ENCODE measurements at places on chromosomes 16 and 17.
A peak's percentile ranks its signal among the peaks of the same experiment; 100 is the strongest.

- DNase-seq: peak; percentile 53
These were observed 18.7 kb downstream of the RAB40B start for GRCh38 chr17:82679586-82680465.

DNA sequence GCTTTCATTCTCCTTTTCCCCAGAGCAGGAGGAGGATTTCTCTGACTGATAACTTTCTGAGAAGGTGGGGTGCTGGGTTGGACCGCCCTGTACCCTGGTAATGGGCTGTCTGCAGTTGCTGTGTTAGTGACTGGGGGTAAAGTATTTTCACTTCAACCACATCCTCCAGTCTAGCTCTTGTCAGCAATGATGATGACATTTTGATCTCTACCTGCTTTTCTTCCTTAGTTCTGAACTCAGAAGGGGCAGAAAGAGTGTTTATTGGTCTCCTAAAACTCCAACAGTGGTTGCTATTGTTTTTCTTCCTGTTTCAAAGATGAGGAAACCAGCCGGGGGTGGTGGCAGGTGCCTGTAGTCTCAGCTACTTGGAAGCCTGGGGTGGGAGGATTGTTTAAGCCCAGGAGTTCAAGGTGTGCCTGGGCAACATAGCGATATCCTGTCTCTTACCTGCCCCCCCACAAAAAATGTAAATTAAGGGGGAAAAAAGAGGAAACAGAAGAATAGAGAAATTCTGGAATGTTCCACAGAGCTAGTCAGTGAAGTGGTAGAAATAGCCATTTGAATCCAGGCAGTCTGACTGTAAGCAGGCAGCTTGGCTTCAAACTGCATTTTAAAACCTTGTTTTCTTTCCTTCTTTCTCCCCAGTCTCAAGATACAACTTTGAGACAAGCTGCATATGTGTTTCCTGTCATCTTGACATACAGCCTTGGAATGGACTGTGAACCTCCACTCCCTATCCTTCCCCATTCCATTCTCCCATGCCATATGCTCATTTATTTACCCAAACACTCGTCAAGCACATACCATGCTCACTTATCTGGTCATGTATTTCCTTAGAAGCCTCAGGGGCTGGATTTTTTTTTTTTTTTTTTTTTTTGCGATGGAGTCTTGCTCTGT lies 3.3 kb upstream of the N4BP1 start:
- DNase-seq: no peak

GRCh38 chr16:10776280-10776679 lies 32.6 kb downstream of the NUBP1 start:
- no peak for DNase-seq

GRCh38 chr16:85767531-85767930 lies 16.6 kb upstream of the C16orf74 start:
- DNase-seq: no peak

- DNase-seq: no peak
These were observed 487.5 kb upstream of the SALL1 start for GRCh38 chr16:51638339-51639135.

GRCh38 chr17:49548506-49549310 lies 27.0 kb upstream of the NXPH3 start:
- DNase-seq: peak; percentile 53

DNA sequence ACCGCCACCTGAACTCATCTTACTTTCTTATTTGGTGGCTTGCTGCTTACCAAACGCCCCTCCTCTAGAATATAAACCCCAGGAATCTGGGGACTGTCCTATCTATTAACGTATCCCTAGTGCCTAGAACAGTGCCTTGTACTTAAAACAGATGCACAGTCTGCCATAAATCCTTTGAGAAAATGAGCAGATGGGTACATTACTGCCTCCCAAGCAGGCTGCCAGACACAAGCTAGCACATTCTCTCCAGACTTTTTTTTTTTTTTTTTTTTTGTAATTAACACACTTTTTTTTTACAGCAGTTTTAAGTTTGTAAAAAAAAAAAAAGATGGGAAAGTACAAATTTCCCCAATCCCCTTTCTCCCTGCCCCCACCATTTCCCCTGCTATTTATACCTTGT lies 57.3 kb upstream of the RPL38 start:
- peak; percentile 37 for DNase-seq

DNA sequence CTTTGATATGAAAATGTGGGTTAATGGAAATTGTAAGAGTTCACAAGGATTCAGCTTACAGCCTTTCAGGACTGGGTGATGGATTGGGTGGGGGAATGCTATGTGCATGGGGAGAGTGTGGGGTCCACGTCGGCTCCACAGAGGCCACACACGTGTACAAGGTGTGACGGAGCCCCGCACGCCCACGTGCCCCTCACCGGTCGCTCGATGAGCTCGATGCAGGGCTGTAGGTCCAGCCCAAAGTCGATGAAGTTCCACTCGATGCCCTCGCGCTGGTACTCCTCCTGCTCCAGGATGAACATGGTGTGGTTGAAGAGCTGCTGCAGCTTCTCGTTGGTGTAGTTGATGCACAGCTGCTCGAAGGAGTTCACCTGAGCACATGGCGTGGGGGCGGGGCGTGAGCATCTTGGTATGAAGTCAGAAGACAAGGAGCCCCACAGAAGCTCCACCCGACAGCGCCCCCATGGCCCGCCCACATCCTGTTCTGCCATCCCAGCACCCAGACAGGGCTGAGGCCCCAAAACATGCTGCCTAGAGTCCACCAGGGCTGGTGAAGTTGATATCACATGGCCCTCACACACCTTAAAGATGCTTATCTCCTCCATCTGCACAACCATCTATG lies 99.1 kb downstream of the MYH11 start:
- no peak for DNase-seq

DNA sequence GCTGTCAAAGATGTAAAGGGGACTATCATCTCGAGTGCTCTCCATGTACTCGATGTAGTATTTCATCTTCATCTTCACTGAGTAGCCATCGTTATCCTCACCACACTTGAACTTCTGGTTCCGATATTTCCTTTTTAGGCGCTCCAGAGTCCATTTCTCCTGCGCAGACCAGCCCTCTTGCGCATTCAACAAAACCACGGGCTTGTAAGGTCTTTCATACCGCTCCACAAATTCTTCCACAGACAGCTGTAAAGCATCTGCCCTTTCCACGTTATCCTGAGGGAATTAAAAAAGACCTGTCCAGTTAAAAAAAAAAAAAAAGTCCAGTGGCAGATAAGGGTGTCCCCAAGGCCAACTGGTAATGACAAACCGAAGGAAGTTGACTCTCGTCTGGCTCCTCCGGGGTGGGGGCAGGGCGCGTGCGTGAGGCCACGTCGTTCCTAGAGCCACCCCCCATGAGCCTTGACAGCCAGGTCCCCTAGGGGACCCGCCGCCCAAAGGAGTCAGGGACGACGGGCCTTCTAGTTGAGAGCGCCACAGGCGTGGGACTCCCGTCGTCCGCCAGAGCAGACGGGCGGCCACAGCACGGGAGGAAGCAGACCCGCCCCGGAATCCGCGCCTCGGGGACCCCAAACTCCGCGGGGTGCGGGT lies 701 bp downstream of the JMJD6 start:
- peak; percentile 85 for DNase-seq

- no peak for DNase-seq
These were observed 51.2 kb downstream of the COPRS start for GRCh38 chr17:31807846-31808245.

GRCh38 chr16:48105456-48105855 lies 50.3 kb downstream of the ABCC12 start:
- DNase-seq: no peak

- no peak for DNase-seq
These were observed 460.9 kb downstream of the SLC39A11 start for GRCh38 chr17:72631568-72631948.

- no peak for DNase-seq
These were observed 10.0 kb downstream of the FAM117A start for GRCh38 chr17:49753959-49754391.

DNA sequence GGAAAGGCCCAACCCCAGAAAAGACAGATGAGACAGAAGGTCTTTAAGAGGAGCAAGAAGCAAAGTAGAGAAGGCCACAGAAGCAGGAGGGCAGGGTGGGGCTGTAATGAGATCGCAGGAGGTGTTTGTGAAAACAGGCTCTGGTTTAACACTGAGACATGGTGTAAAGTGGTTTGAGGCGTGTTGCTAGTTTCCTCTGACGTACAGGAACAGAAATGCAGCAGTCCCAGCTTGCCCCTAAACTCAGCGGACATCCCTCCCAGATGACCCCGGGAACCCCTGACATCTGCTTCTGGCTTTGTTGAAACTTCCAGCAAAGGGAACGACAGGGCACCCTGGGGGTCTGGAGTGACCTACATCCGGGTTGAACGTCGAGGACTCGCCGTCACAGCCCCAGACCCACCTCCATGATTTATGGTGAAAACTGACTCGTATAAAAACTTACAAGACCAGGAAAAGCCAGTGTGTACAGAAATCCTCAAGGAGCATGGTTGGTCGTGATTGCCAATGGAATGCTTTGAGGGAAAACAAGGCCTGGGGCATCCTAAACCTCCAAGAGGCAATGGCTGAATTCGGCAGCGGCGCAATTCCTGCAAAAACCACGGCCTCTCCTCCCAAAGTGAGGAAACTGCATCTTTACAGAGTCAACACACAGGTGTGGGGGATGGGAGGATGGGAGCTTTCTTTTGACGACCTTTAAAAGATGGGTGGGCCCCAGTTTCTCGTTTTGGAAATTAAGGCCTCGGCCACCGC lies 25.8 kb downstream of the LITAF start:
- no peak for DNase-seq

GRCh38 chr16:63613701-63614100 lies 1508.2 kb downstream of the CDH11 start:
- no peak for DNase-seq

DNA sequence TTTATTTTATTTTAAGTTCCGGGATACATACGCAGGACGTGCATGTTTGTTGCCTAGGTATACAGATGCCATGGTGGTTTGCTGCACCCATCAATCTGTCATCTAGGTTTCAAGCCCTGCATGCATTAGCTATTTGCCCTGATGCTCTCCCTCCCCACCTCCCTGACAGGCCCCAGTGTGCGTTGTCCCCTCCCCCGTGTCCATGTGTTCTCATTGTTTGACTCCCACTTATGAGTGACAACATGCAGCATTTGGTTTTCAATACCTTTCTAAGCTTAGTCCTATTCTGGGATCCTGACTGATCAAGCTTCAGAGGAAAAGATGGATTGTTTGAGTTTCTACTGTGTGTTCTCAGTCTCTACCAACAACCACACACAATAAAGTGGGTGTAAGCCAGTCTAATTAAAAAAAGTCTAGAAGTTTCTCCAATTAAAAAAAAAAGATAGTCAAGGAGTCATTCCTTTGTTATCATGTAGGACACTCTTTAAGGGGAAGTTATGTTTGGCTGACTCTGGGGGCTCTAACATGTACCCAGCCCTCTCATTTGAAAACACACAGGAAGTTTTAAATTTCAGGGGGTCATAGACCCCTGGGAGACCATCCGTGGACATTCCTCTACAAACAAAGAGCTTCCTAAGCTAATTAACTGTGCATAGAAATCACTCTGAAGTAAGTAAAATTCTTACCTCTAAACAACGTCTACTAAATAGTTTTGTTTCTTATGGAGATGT lies 66.3 kb upstream of the ADAMTS18 start:
- no peak for DNase-seq

- no peak for DNase-seq
These were observed 22.2 kb downstream of the ANKFN1 start for GRCh38 chr17:56175299-56175955.

GRCh38 chr17:79276821-79277220 lies 202.2 kb downstream of the ENGASE start:
- no peak for DNase-seq

DNA sequence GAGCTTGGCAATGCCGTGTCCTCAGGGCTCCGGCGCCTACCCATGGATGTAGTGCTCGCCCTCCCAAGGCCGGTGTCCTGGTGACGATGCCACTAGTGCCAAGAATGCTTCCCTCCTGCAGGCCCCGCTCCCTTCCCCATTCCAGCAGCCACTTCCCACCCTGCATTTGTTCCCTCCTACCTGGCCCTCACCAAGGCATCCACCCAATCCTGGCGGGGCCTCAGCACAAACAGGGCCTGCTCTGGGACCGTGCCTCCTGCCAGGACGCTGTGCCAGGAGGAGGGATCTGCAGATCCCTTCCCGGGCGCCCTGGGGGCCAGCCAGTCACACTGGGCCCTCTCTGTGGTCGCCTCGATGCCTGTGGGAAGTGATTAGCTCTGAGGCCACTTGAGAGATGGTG lies 25.1 kb downstream of the ABR start:
- DNase-seq: no peak

DNA sequence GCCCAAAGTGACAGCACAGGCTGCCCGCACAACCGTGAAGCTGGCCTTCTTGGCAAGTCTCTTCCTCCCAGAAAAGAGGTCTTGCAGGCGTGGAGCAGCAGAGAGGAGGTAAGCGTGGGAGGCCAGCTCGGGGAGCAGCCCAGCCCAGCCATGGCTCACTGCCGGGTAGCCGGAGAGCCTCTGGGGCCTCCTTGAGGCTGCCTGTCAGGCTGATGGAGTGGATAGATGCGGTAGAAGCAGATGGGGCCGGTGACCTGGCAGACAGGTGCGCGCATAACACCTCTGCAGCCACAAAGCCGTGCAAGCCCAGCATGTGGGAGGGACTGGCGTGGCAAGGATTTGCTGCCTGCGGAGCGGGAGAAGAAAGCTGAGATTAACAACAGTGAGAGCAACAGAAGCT lies 17.1 kb upstream of the DOK4 start:
- DNase-seq: no peak

All from D341Med (cell line).